ENCODE measurements at places on chromosomes 5 and 9. TPM values are rescaled to one million over a fixed set of nuclear protein-coding genes. Genes with fewer than 3 reads are reported as not detected.

- peak within 1 kb of the TSS; percentile 95 for H3K27ac ChIP-seq
- peak within 1 kb of the TSS; percentile 88 for H3K4me3 ChIP-seq
- H3K27me3 ChIP-seq = no peaks in the 10 kb centered on the region
- peaks cover 19% of the 10 kb centered on the region for H3K4me1 ChIP-seq
Measured at GRCh38 chr9:112332977-112333638, at the start of gene PTBP3. Gene PTBP3 (minus strand): TSS chr9:112333619. CDS start chr9:112297865, 35,754 bp downstream.

- peaks cover 26% of the 10 kb centered on the region for H3K4me1 ChIP-seq
- H3K27ac ChIP-seq = no peak overlapping the region
- no peaks in the 10 kb centered on the region for H3K36me3 ChIP-seq
- DNase-seq = no peak
- H3K4me3 ChIP-seq = no peak overlapping the region
Measured at GRCh38 chr5:138651767-138652117, 76.5 kb upstream of the HSPA9 start.

DNA sequence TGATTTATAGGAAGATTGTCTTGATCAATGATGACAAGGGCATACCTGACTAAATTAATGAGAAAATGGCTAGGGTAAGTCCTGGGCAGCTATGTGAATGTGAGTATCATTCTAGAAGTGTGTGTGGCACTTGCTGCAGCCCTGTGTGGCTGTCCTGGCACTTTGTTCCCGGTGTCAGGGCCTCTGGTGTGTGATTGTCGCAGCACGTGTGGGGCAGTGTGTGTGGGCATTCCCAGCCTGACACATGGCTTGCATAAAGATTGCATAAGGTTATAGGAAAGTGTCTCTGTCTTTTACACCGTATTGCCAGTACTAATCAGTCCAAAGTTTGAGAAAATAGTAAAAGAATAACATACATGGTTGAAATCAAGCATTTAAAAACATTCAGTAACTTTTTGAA lies 74.4 kb downstream of the TRIO start:
- no peaks in the 10 kb centered on the region for H3K27me3 ChIP-seq
- DNase-seq = no peak
- H3K27ac ChIP-seq = no peak overlapping the region
- no peaks in the 10 kb centered on the region for H3K36me3 ChIP-seq
- H3K4me3 ChIP-seq = no peak overlapping the region

DNA sequence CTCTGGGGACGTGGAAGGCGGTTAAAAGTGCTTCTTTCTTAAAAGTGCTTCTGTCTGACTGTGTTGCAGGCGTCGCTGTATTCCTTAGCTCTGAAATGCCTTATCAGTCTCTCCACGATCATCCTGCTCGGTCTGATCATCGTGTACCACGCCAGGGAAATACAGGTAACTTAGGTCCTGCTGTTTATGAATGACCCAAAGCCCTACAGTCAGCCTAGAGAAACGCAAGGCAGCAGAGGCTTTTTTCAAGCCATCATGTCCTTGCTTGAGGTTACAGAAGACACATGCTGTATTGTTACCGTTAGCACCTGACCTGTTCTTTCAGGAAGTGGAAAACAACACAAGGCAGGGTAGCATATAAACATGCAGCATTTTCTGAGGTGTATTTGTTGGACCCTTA lies 2.0 kb downstream of the KCNN2 start:
- H3K36me3 ChIP-seq = no peaks in the 10 kb centered on the region
- DNase-seq = no peak
- no peaks in the 10 kb centered on the region for H3K27me3 ChIP-seq

DNA sequence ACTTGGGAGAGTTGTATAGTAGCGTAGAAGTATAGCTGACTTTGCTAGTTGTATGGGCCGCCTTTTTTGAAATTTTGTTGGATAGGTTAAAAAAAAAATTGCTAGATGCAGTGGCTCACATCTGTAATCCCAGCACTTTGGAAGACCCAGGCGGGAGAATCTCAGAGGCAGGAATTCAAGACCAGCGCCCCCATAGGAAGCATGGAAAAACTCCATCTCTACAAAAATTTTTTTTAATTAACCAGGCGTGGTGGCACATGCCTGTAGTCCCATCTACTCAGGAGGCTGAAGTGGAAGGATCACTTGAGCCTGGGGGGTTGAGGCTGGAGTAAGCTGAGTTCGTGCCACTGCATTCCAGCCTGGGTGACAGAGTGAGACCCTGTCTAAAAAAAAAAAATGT lies 59.2 kb downstream of the SMC5 start:
- no peak for DNase-seq
- H3K4me3 ChIP-seq = no peak overlapping the region
- H3K27me3 ChIP-seq = no peaks in the 10 kb centered on the region
- no peak overlapping the region for H3K27ac ChIP-seq
- peaks cover 44% of the 10 kb centered on the region for H3K36me3 ChIP-seq

- peak overlapping the region; percentile 63 for H3K4me3 ChIP-seq
- H3K27ac ChIP-seq = peak overlapping the region; percentile 87
- H3K27me3 ChIP-seq = no peaks in the 10 kb centered on the region
- peaks cover 61% of the 10 kb centered on the region for H3K4me1 ChIP-seq
- DNase-seq = no peak
- no peaks in the 10 kb centered on the region for H3K36me3 ChIP-seq
Measured at GRCh38 chr9:114389612-114390368, 2.0 kb upstream of the AKNA start.

- no peak overlapping the region for H3K27ac ChIP-seq
- H3K36me3 ChIP-seq = no peaks in the 10 kb centered on the region
- H3K4me3 ChIP-seq = no peak overlapping the region
- H3K27me3 ChIP-seq = no peaks in the 10 kb centered on the region
Measured at GRCh38 chr9:86485359-86485758, 131.1 kb upstream of the TUT7 start.

GRCh38 chr5:135446615-135447014 lies 533 bp downstream of the DCANP1 start:
- no peaks in the 10 kb centered on the region for H3K4me1 ChIP-seq
- H3K27ac ChIP-seq = no peak overlapping the region
- H3K4me3 ChIP-seq = no peak overlapping the region
- no peaks in the 10 kb centered on the region for H3K27me3 ChIP-seq
- no peaks in the 10 kb centered on the region for H3K36me3 ChIP-seq

- no peak within 1 kb of the TSS for H3K4me3 ChIP-seq
- no peak for DNase-seq
- peaks cover 2% of the 10 kb centered on the region for H3K27me3 ChIP-seq
- H3K36me3 ChIP-seq = no peaks in the 10 kb centered on the region
- no peaks in the 10 kb centered on the region for H3K4me1 ChIP-seq
- H3K27ac ChIP-seq = no peak within 1 kb of the TSS
Measured at GRCh38 chr5:2751592-2752021, at the start of gene IRX2. Gene IRX2 (minus strand): TSS chr5:2751677. CDS start chr5:2751413, 264 bp downstream.

- H3K36me3 ChIP-seq = no peaks in the 10 kb centered on the region
- H3K27me3 ChIP-seq = peaks cover 3% of the 10 kb centered on the region
- no peaks in the 10 kb centered on the region for H3K4me1 ChIP-seq
- DNase-seq = no peak
Measured at GRCh38 chr5:141494761-141495452, 6.0 kb downstream of the PCDHGC5 start.

GRCh38 chr9:134466869-134467616 lies 140.8 kb downstream of the RXRA start:
- no peaks in the 10 kb centered on the region for H3K36me3 ChIP-seq
- H3K4me1 ChIP-seq = no peaks in the 10 kb centered on the region
- H3K27ac ChIP-seq = no peak overlapping the region
- DNase-seq = no peak

DNA sequence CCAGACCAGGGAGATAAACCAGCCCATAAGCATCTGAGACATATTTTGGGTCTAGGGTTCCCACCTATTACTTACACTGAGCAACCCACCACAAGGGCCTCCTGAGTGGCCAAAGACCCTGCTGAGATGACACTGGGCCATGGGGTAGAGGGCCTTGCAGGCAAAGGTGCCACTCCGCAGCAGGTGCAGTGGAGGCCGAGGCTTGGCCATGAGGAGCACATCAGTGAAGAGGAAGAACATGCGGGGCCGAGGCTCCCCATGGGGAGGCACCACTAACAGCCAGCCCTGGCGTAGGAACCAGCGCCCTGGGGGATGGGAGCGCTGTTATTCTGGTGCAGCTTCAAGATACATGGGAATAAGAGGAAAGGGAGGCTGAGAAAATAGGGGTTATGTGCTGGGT lies 2.6 kb downstream of the ARHGEF39 start:
- peak overlapping the region; percentile 40 for H3K4me3 ChIP-seq
- peak overlapping the region; percentile 50 for H3K27ac ChIP-seq
- peaks cover 39% of the 10 kb centered on the region for H3K4me1 ChIP-seq
- no peaks in the 10 kb centered on the region for H3K27me3 ChIP-seq

DNA sequence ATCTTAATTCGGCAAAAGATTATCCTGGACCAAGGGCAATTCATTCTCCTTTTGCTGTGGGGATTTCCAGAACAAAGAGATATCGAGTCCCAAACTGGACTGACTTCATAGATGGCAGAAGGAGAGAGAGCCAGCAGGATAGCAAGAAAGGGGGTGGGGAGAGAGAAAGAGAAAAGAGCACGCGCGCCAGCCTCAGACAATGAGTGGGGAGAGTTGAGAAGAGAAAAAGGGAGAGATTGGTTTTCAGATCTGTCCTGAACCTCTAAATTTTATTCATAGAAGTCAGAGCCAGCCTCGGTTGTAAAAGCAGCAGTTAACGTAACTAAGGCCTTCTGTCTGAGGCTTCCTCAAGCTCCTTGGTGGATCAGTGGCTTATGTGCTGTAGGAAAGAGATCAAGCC lies 55.3 kb upstream of the ALDH1B1 start:
- no peaks in the 10 kb centered on the region for H3K4me1 ChIP-seq
- no peak for DNase-seq
- H3K36me3 ChIP-seq = no peaks in the 10 kb centered on the region
- H3K27ac ChIP-seq = no peak overlapping the region

DNA sequence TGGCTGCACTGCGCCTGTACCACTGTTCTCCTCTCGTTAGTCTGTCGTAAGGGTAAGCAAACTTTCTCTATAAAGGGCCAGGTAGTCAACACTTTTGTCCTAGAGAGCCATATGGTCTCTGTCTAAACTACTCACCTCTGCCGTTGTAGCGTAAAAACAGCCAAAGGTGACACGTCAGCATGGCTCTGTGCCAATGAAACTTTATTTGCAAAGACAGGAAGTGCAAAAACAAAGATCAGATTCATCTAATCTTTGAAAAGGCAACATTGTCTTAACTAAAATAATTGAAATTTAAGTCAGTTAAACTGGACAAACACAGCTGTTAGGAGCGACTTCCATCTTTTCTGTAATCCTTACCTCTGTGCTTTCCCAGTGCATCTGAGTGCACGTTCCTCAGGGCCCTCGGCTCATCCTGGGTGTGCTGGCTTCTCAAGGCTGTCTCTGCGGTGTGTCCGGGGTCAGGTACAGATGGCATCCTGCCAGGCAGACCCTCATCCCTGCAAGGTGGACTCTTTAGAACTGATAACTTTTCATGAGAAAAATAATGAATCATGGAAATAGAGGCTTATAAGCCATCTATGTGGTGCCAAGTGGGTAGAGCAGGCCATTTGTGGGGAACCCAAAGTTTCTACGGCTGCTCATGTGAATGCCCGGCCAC lies 35.2 kb upstream of the IRX4 start:
- H3K4me1 ChIP-seq = no peaks in the 10 kb centered on the region
- no peak overlapping the region for H3K4me3 ChIP-seq
- H3K36me3 ChIP-seq = no peaks in the 10 kb centered on the region
- H3K27ac ChIP-seq = no peak overlapping the region

- H3K27ac ChIP-seq = peak overlapping the region; percentile 94
- H3K27me3 ChIP-seq = no peaks in the 10 kb centered on the region
- peak overlapping the region; percentile 87 for H3K4me3 ChIP-seq
- H3K4me1 ChIP-seq = peaks cover 17% of the 10 kb centered on the region
Measured at GRCh38 chr9:104092875-104093600, 1.1 kb upstream of the SMC2 start.

- peaks cover 4% of the 10 kb centered on the region for H3K36me3 ChIP-seq
- no peaks in the 10 kb centered on the region for H3K27me3 ChIP-seq
- peaks cover 15% of the 10 kb centered on the region for H3K4me1 ChIP-seq
- DNase-seq = no peak
Measured at GRCh38 chr5:154034944-154035343, 3.8 kb downstream of the FAM114A2 start.

DNA sequence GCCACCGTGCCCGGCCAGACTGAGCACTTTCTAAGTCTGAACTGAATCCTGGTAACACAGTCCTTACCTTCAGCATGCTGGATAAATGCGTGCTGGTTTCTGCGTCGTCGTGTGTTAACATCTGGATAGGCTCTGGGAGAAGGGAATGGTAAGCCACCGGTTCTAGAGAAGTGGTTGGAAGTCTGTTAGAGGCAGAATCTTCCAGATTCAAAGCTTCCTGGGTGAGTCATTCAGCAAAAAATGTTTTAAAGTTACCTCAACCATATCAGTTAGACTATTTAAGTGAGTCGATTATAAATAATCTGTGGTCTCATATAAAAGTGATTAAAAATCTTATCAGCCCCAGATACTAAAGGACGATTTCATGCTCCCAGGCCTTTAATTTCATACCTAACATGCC lies 256.5 kb upstream of the NFIL3 start:
- H3K4me1 ChIP-seq = no peaks in the 10 kb centered on the region
- peaks cover under 1% of the 10 kb centered on the region for H3K27me3 ChIP-seq
- no peak overlapping the region for H3K27ac ChIP-seq
- no peaks in the 10 kb centered on the region for H3K36me3 ChIP-seq
- DNase-seq = no peak

DNA sequence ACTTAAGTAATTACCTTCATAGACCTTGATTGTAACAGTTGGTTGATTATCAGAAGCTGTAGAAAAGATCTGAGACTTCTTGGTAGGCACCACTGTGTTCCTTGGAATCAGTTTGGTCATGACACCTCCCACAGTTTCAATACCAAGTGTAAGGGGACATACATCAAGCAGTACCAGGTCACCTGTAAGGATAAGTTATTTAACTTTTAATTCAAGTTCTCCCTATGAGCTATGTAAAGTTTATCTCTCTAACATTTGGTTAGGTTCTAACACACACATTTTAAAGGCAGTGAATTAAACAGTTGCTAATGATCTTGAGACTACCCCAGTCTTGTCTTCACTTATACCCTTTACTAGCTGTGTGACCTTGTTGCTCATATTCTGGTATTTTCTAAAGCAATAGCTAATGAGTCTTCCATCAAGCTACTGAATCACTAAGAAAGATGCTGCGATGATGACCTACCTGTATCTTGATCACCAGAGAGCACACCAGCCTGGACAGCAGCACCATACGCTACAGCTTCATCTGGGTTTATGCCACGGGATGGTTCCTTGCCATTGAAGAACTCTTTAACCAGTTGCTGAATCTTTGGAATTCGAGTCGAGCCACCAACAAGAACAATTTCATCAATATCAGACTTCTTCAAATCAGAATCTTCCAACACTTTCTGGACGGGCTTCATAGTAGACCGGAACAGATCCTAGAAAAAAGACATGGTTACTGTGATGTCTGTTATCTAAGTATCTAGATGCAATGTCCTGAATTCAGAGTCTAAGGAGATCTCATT lies 2.8 kb downstream of the HSPA5 start:
- DNase-seq = no peak
- H3K36me3 ChIP-seq = peaks cover 33% of the 10 kb centered on the region
- peaks cover 48% of the 10 kb centered on the region for H3K4me1 ChIP-seq
- peak overlapping the region; percentile 2 for H3K4me3 ChIP-seq
- H3K27me3 ChIP-seq = no peaks in the 10 kb centered on the region
- H3K27ac ChIP-seq = peak overlapping the region; percentile 37

- DNase-seq = no peak
- H3K4me1 ChIP-seq = peaks cover 14% of the 10 kb centered on the region
- no peaks in the 10 kb centered on the region for H3K36me3 ChIP-seq
- H3K27me3 ChIP-seq = peaks cover 6% of the 10 kb centered on the region
- H3K27ac ChIP-seq = no peak overlapping the region
Measured at GRCh38 chr5:138489683-138490061, 24.4 kb downstream of the EGR1 start.

The SWI5 gene
- 11.1 TPM for total RNA-seq

The FAM151B gene
- total RNA-seq = 0.36 TPM

The ZBED3 gene
- total RNA-seq = 4.0 TPM

The SPINK1 gene
- total RNA-seq = not detected

The AUH gene
- 28.3 TPM for total RNA-seq

The CAMK4 gene
- total RNA-seq = 136 TPM
